Stimulated activated CD8-positive, alpha-beta memory T cell treated with anti-CD3 and anti-CD28 coated beads, Interleukin-4, amount 100 ng/mL, for 1 hour (primary cell): ENCODE measurements at places on chromosomes 1 and 21.

- no peak for DNase-seq
Observed at GRCh38 chr1:6370006-6370405, 23.6 kb downstream of the ACOT7 start.

DNA sequence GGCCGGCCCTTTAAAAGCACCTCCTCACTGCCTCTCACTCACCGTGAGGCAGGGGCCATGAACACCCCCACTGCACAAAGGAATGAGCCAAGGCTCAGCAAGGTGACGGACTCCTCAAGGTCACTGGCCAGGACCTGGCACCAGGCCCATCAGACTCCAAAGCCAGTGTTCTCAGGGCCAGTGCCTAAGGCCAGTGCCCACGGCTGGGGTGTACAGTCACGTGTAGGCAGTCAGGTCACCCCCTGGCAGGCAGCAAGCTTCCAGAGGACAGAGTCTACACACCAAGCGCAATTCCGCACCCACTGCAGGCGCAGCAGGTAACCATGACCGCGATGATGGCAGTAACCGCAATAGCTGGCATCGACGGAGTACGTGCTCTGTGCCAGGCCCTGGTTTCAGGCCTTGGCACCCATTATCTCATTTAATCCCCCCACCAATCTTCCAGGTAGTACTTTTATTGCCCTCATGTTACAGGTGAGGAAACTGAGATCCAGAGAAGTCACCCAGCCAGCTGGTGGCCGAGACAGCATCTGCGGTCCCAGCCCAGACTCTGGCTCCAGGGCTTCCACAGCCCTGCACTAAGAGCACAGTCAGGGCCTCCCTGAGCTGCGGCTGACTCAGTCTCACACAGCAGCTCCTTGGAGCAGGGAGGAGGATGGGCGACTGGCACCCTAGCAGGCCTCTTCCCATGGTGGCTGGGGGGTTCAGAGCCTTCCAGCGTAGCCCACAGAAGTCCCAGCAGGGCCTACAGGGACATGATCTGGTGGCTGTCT lies 27.0 kb downstream of the RAP1GAP start:
- no peak for DNase-seq

DNA sequence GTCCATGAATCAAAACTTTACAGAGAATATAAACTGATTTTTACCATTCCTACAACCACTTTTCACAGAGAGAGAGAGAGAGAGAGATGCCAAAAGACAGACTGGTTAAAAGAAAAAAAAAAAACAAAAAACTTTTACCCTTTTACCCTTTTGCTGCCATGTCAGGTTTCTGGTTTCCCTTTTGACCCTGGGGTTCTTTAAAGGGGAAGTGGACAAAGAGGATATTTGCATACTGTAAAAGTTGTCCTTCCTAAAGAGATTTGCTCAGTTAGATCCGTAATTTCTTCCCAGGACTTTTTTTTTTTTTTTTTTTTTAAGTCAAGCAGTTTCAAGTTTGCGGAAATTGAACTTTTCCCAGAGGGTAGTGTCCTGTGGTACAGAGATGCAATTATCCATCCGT lies 287.8 kb upstream of the RGS18 start:
- DNase-seq, result no peak

DNA sequence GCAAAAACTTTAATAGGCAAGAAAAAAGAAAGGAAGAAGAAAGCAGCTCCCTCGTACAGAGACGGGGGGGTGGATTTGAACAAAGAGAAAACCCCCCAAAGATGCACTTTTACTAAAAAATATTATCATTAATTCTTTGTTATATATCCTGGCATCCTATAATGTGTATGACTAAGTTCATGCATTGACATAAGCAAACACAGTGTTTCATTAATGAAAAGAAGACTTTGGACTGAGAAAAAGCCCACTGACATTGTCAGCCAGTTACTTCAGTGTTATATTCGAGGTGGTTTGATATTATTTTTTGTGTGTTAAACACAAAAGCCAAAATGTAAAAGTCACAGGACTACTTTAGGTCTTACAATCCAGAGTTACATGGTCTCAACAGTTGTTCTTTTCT lies 110.1 kb upstream of the DPYD start:
- DNase-seq, result no peak

- DNase-seq, result no peak
Observed at GRCh38 chr1:187283984-187284383, 455.2 kb downstream of the PLA2G4A start.

GRCh38 chr1:114979278-114979891 lies 50.2 kb upstream of the TSHB start:
- peak; percentile 48 for DNase-seq
